K562 (cell line): ENCODE measurements at places on chromosomes 3 and 15.

DNA sequence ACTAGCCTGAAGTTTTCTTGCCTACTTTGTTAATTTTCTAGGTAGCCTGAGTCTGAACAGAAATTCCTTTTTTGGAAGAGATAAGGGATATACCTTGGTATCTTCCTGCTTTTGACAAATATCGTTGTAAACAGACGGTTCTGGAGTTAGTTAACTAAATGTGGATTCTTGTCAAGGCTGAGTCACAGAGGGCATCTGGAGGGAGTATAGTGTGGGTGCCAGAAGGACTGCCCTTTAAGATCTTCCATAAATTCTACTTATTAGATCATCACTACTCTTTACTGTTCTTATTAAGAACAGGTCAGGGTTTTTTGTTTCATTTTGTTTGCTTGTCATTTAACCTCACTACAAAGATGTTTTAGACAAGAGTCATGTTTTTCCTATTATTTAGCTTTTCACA, 125.3 kb upstream of the SKOR1 start:
- DNase-seq = no peak

DNA sequence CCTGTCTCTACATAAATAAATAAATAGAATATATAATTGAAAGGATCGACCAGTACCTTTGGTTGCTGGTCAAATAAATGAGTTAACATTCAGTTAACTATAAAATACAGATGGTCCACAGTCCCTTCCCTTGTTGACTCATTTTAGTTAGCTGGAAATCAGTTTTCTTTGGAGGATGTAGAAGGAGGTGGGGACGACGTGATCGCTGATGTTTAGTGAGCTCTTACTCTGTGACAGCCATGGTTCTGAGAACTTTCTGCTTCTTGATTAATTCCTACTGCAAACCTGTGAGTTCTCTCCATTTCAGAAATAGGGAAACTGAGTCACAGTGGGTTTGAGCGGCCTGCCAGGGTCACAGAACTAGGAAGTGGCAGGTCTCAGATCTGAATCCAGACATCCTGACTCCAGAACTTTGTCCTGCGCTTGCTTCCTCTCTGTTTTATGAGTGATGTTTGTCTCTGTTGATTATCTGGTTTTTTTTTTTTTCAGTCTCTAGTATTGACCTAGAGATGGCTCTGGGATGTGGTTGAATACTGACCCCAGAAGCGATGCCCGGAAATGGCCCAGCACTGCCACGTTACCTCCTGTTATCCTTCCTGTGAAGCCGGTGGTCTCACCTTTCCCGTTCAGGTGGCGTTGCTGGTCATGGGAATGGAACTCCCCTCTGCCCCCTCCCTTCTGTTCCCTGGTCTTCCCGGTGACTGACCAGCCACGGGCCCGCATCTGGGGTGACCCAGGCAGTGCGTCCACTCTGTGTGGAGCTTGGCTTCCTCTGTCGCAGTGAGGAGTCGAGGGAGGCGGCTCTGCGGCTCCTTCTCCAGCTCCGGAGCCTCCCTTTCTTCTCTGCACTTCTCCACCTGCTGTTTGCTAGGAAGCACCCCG, 18.2 kb downstream of the SYNM start:
- DNase-seq = no peak

- DNase-seq = no peak
Observed at GRCh38 chr15:46329876-46330275, 695.0 kb downstream of the SQOR start.

DNA sequence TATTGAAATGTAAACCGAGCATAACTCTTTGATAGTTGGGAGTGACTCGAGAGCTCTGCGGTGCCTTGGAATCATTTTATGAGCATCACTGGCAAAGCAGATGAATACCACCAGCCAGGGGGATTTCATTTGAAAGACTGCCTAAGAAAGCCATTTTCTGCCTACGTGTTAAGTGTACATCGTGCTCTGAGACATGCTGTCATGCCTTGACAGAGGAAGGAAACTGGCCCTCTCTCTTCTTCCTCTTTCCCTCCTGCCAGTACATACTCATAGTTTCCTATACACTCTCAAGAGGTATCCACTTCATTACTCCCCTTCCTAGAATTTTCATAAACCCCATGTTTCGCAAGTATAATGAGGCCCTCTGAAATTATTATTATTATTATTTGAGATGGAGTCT, 8.8 kb downstream of the BCL2A1 start:
- DNase-seq = no peak

GRCh38 chr3:43865351-43865750, 174.6 kb downstream of the ABHD5 start:
- no peak for DNase-seq

GRCh38 chr3:140559546-140559945, 118.3 kb upstream of the TRIM42 start:
- DNase-seq = no peak
